ENCODE measurements at places on chromosomes 7 and 10. TPM values are rescaled to one million over a fixed set of nuclear protein-coding genes. Genes with fewer than 3 reads are reported as not detected.

- H3K36me3 ChIP-seq: no peaks in the 10 kb centered on the region
- peak; percentile 45 for DNase-seq
- H3K27ac ChIP-seq: no peak overlapping the region
- H3K4me3 ChIP-seq: no peak overlapping the region
Measured at GRCh38 chr10:79488336-79488735, 24.0 kb upstream of the EIF5AL1 start.

- H3K36me3 ChIP-seq: peaks cover 18% of the 10 kb centered on the region
- no peaks in the 10 kb centered on the region for H3K27me3 ChIP-seq
Measured at GRCh38 chr7:45007106-45007505, 7.1 kb downstream of the CCM2 start.

DNA sequence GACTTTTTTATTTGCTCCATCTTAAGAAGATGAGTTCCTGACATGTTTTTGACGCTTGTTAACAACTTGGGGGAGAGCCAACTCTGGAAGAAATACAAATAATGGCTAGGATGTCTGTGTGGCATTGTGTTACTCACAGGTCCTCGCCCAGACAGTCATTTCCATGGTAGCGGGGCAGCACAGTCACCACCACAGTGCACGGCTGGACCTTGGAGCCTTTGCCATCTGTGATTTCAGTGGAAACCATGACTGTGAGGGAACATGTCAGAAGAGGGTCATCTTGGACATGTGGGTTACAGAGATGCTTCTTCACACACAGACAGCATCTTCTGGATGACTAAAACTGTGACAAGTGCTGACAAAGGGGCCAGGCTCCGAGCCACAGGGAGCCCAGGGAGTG lies 74.5 kb downstream of the PKD1L1 start:
- H3K27ac ChIP-seq: no peak overlapping the region
- H3K36me3 ChIP-seq: no peaks in the 10 kb centered on the region

DNA sequence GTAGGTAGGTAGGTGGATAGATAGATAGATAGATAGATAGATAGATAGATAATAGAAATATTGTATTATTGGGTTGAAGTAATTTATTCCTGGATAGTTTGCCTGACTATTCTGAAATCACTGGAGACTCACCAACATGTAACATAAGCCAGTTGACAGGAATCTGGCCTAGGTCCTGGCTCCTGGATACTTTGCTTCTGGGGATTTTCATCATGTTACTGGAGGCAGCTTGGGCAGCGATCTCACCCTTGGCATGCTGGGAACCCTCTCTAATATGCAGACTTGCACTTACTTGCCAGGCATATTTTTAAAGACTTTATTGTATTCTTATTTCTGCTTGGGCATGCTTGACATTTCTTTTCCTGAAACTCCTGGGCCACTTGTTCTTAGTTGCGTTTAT lies 709.1 kb upstream of the FZD8 start:
- H3K4me1 ChIP-seq: no peaks in the 10 kb centered on the region
- no peaks in the 10 kb centered on the region for H3K27me3 ChIP-seq
- no peak overlapping the region for H3K4me3 ChIP-seq
- no peaks in the 10 kb centered on the region for H3K36me3 ChIP-seq

- no peak for DNase-seq
- H3K4me3 ChIP-seq: no peak overlapping the region
- no peaks in the 10 kb centered on the region for H3K4me1 ChIP-seq
- no peaks in the 10 kb centered on the region for H3K27me3 ChIP-seq
- no peak overlapping the region for H3K27ac ChIP-seq
Measured at GRCh38 chr7:37097983-37098382, 350.7 kb downstream of the ELMO1 start.

DNA sequence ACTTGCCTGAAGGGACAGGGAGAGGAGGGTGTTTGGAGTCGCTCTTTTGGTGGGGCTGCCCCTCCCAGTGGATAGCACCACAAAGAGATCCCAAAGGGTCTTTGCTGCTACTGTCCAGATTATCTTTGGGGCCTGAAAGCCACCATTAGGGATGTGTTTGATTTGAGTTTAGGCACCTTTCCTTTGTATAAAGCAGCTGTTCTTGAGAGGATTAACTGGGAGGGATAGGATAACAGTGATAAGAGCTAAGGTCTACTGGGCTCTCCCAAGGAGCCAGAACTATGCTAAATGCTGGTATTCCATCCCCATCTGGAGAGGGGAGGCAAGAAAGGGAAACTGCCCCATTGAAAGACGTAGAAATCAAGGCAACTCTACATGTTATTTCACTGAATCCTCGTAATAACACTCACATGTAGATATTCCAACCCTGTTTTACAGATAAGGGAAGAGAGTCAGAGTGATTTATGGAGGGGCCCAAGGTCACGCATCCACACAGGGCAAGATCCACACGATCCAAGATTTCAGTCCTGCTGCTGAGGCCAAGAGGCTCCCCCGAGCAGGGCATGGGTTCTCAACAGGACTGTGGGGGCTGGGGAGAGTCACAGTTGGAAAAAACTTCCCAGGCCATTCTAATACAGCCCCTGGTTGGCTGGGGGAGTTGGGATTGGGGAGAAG lies 11.1 kb upstream of the TCF7L2 start:
- H3K4me3 ChIP-seq: no peak overlapping the region
- no peak for DNase-seq
- H3K4me1 ChIP-seq: no peaks in the 10 kb centered on the region
- no peaks in the 10 kb centered on the region for H3K36me3 ChIP-seq
- no peak overlapping the region for H3K27ac ChIP-seq

DNA sequence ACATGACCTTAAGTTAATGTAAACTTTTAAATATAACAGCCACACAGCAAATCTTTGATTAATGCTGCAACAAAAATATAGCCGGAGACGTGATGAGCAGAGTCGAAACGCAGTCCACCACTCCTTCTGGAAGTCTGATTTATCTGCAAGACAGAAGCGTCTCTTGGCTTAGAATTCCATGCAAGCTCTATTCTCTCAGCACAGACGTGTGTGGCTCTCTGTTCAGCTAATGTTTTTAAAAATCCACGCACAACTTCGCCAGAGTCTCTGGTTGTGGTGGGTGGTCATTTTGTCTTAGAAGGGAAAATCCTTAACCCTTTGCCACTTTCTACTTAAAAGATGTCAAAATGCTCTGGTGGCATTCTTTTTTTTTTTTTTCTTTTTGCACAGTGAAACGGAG lies 438.0 kb upstream of the MGMT start:
- no peaks in the 10 kb centered on the region for H3K27me3 ChIP-seq
- H3K4me1 ChIP-seq: no peaks in the 10 kb centered on the region
- no peak overlapping the region for H3K4me3 ChIP-seq
- no peak for DNase-seq

DNA sequence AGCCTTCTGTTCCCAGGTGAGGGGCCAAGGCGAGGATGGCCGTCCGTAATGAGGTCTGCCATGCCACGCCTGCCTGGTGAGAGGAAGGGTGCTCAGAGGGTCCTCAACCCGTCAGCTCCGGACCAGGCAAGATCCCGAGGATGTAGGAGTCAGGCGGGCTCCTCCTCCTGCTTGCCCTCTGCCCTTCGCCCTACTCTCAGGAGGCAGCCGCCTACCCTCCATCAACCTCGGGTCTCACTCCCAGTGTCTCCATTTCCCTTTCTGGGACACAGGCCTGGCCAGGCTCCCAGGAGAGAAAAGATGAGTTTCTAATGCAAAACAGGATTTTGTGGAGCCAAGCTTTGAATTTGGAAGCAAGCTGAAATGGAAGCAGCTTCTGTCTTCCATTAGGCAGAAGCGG lies 184.0 kb downstream of the PTPN20 start:
- H3K4me1 ChIP-seq: no peaks in the 10 kb centered on the region
- peaks cover 70% of the 10 kb centered on the region for H3K27me3 ChIP-seq
- H3K36me3 ChIP-seq: no peaks in the 10 kb centered on the region
- no peak for DNase-seq
- H3K4me3 ChIP-seq: no peak overlapping the region

GRCh38 chr7:5543361-5543760 lies 119.7 kb upstream of the TNRC18 start:
- no peak overlapping the region for H3K27ac ChIP-seq
- no peaks in the 10 kb centered on the region for H3K27me3 ChIP-seq
- peaks cover 1% of the 10 kb centered on the region for H3K36me3 ChIP-seq
- no peak for DNase-seq
- H3K4me3 ChIP-seq: no peak overlapping the region

- H3K4me1 ChIP-seq: no peaks in the 10 kb centered on the region
- H3K4me3 ChIP-seq: no peak overlapping the region
- H3K36me3 ChIP-seq: no peaks in the 10 kb centered on the region
- no peak for DNase-seq
Measured at GRCh38 chr10:123637326-123637880, 28.8 kb upstream of the GPR26 start.

- peaks cover 92% of the 10 kb centered on the region for H3K27me3 ChIP-seq
- no peak overlapping the region for H3K4me3 ChIP-seq
- no peaks in the 10 kb centered on the region for H3K36me3 ChIP-seq
- H3K27ac ChIP-seq: no peak overlapping the region
Measured at GRCh38 chr10:71505862-71506261, 109.1 kb downstream of the CDH23 start.

DNA sequence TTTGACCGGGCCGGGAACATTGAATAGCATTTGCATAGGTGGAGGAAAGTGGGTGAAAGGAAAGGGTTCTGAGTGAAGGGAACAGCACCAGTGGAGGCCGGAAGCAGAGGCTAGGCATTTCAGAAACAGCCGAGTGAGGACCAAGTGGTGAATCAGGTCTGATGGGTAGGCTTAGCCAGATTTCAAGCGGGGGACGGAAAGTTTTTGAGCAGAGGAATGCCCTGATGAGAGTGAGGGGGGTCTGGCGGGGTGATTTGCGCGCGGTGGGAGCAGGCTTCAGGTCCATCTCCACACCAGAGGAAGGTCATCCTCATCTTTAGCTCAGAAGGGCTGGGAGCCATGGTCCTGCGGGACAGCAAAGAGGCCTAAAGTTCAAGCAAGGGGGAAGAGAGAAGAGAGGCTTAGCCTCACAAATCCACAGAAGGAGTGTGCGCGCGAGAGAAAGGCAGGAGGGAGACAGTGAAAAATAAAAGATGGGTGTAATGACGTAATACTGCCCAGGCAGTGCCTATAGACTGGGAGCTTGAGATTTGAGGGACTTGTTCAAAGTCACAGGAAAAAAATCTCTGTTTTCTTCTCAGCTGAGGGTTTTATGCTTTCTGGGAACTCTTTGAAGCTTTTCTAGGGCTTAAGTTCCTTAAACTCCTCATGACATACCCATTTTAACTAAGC lies 1.0 kb upstream of the DENND2A start:
- no peak overlapping the region for H3K4me3 ChIP-seq
- H3K4me1 ChIP-seq: peaks cover 7% of the 10 kb centered on the region
- peaks cover 5% of the 10 kb centered on the region for H3K36me3 ChIP-seq
- DNase-seq: no peak
- H3K27ac ChIP-seq: no peak overlapping the region

- DNase-seq: peak; percentile 18
- peaks cover 14% of the 10 kb centered on the region for H3K36me3 ChIP-seq
- peaks cover 28% of the 10 kb centered on the region for H3K27me3 ChIP-seq
- no peak overlapping the region for H3K27ac ChIP-seq
- peaks cover 13% of the 10 kb centered on the region for H3K4me1 ChIP-seq
Measured at GRCh38 chr10:104337521-104337984, 712 bp downstream of the ITPRIP start.

DNA sequence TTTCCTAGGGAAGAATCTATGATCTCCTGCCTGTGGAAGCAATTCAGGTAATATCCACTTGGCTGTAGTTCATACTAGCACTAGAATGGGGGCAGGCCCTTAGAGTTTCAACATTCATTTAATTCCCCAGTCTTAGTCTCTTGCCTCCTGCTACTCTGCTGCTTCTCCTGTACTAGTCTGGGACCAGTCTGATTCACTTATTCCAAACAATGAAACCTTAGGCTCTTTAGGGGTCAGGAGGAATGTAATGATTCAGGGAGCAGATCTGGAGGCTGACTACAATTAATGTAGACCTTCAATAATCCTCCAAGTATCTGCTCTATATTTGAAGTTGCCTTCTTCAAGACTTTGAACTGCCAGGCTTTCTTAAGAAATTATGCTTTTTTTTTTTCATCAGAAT lies 101.8 kb downstream of the GNAT3 start:
- H3K4me1 ChIP-seq: no peaks in the 10 kb centered on the region
- no peaks in the 10 kb centered on the region for H3K27me3 ChIP-seq
- no peak for DNase-seq
- H3K4me3 ChIP-seq: no peak overlapping the region
- no peaks in the 10 kb centered on the region for H3K36me3 ChIP-seq
- no peak overlapping the region for H3K27ac ChIP-seq

- no peak for DNase-seq
- H3K4me3 ChIP-seq: no peak overlapping the region
- no peaks in the 10 kb centered on the region for H3K36me3 ChIP-seq
- H3K27me3 ChIP-seq: peaks cover 48% of the 10 kb centered on the region
- peaks cover 17% of the 10 kb centered on the region for H3K4me1 ChIP-seq
Measured at GRCh38 chr7:23960361-23960760, 250.3 kb downstream of the STK31 start.

GRCh38 chr7:135924302-135924701 lies 52.9 kb downstream of the MTPN start:
- H3K4me1 ChIP-seq: peaks cover 8% of the 10 kb centered on the region
- no peaks in the 10 kb centered on the region for H3K36me3 ChIP-seq
- DNase-seq: no peak
- no peak overlapping the region for H3K27ac ChIP-seq
- H3K4me3 ChIP-seq: no peak overlapping the region

Gene C10orf67
- total RNA-seq: 0.45 TPM

Gene AP4M1
- 12.1 TPM for total RNA-seq

Gene SRRM3
- 0.21 TPM for total RNA-seq

Gene CTTNBP2
- 2.4 TPM for total RNA-seq

Gene GNA12
- total RNA-seq: 78.3 TPM
